ENCODE measurements at places on chromosomes 2 and 18.
A peak's percentile ranks its signal among the peaks of the same experiment; 100 is the strongest.

- DNase-seq: peak; percentile 49
Measured at GRCh38 chr2:105399207-105399861, 483 bp upstream of the FHL2 start.

GRCh38 chr2:85266146-85267041, 61.4 kb downstream of the TGOLN2 start:
- DNase-seq: peak; percentile 82

- no peak for DNase-seq
Measured at GRCh38 chr2:180980943-180981911, 822 bp downstream of the UBE2E3 start.

DNA sequence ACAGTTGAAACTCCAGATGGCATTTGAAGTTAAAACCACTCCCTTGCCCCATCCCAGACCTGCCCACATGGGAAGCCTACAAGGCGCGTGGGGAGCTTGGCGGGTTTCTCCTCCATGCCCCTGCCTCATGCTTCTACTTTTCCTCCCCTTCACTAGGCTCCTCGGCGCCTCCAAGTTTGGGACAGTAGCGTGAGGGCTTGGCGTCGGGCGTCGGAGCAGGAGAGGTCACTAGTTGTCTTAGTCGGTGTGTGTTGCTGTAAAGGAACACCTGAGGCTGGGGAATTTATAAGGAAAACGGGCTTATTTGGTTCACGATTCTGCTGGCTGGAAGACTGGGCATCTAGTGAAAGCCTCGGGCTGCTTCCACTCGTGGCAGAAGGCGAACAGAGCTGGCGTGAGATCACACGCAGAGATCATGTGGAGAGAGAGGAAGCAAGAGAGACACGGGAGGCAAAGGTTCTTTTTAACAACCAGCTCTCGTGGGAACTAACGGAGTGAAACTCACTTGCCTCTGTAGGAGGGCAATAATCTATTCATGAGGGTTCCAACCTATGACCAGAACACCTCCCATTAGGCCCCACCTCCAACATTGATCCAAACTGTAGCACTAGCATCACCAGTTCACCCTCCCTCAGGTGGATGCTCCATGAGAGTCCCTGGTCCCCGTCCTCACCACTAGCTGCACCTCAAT, 25.3 kb downstream of the ITM2C start:
- DNase-seq: no peak

- DNase-seq: peak; percentile 37
Measured at GRCh38 chr2:242046206-242046826, 176.8 kb downstream of the RTP5 start.

- DNase-seq: no peak
Measured at GRCh38 chr2:220034426-220035130, 407.1 kb downstream of the SLC4A3 start.

DNA sequence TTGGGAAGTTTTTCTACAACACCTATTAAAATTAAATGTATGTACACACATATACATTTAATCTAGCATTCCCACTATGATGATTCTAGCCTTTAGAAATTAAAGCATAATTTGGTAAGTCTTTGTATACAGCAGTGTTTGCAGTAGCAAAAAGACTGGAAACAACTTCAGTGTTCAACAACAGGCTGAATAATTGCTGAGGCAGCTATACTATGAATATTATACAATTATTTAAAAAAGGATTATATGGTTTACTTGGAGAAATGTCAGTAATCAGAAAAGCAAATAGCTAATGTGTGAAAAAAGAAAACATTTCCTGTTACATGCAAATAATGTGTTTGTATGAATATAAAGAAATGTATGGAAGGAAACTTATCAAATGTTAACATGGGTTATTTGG, 1.4 kb upstream of the ZNF638 start:
- no peak for DNase-seq

DNA sequence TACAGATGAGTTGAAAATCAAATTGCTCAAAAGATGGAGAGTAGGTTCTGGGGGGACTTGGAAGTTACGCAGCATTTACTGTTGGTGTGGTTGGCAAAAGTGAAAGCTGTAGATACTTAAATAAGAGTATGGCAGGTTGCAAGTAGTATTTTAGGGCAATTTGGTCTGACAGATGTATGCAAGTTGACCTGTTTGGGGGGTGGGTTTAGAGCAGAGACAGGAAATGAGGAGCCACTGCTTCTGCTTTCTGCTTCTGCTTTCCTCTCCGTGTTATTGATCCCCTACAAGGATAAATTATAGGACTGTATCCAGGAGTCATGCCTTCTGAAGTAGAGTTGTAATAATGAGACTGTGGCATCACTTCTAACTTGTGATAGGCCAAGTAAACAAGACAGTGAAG, 71.2 kb downstream of the EPAS1 start:
- no peak for DNase-seq

GRCh38 chr18:25137197-25137472, 214.8 kb downstream of the ZNF521 start:
- no peak for DNase-seq

GRCh38 chr2:128261245-128262128, 57.2 kb downstream of the HS6ST1 start:
- DNase-seq: peak; percentile 37

DNA sequence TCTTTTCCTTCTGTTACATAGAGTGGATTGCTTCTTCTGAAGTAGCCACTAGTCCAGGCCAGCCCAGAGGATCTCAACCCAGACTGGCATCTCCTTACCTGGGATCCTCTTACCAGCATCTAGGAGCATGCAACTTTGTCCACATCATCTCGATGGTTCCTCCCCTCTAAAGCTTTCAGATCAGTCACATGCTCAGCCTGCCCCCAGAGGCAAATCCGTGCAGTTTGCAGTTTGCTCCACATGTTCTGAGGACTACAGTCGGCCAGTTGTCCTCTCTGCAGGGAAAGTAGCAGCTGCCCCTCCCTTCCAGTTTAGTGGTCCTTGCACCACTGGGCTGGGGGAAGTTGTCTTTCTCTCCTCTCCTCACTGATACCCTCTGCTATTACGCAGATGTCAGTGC, 259.8 kb upstream of the APCDD1 start:
- no peak for DNase-seq

DNA sequence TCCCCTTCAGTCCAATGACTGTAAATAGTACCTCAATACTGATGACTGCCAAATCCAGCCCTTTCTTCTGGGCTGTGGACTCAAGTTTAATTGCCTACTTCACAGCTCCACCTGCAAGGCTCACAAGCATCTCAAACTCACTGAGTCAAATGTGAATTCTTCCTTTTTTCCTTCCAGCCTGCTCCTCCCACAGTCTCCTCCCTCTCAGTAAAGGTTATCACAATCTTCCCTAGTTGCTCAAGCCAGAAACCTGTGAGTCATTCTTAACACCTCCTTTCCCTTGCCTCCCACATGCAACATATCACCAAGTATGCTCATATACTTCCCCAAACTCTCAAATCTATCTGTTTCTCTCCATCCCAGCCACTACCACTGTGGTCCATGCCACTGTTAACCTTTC, 3.7 kb upstream of the MFSD6 start:
- no peak for DNase-seq

GRCh38 chr2:182941919-182942318, 75.5 kb upstream of the FRZB start:
- no peak for DNase-seq

- DNase-seq: no peak
Measured at GRCh38 chr18:26429535-26430226, 118.7 kb downstream of the KCTD1 start.

GRCh38 chr2:3044587-3045317, 332.9 kb downstream of the EIPR1 start:
- DNase-seq: no peak

- DNase-seq: no peak
Measured at GRCh38 chr2:156944871-156945270, 312.6 kb upstream of the GALNT5 start.

- DNase-seq: no peak
Measured at GRCh38 chr2:61928826-61929461, 23.5 kb downstream of the COMMD1 start.

GRCh38 chr18:6414723-6415417, at the start of gene L3MBTL4:
Gene L3MBTL4 (minus strand): TSS chr18:6414911. CDS start chr18:6311625, 103,286 bp downstream.
- DNase-seq: peak; percentile 52

- no peak for DNase-seq
Measured at GRCh38 chr2:36677996-36678605, 18.4 kb upstream of the VIT start.

- no peak for DNase-seq
Measured at GRCh38 chr2:419687-420317, 131.9 kb upstream of the ALKAL2 start.

GRCh38 chr2:38581193-38582147, 21.3 kb downstream of the HNRNPLL start:
- DNase-seq: peak; percentile 48

GRCh38 chr2:190060626-190061025, 1.9 kb downstream of the MSTN start:
- DNase-seq: no peak

- DNase-seq: no peak
Measured at GRCh38 chr2:10686176-10686730, 3.5 kb downstream of the NOL10 start.

- DNase-seq: no peak
Measured at GRCh38 chr18:62455222-62455621, 67.6 kb upstream of the ZCCHC2 start.

DNA sequence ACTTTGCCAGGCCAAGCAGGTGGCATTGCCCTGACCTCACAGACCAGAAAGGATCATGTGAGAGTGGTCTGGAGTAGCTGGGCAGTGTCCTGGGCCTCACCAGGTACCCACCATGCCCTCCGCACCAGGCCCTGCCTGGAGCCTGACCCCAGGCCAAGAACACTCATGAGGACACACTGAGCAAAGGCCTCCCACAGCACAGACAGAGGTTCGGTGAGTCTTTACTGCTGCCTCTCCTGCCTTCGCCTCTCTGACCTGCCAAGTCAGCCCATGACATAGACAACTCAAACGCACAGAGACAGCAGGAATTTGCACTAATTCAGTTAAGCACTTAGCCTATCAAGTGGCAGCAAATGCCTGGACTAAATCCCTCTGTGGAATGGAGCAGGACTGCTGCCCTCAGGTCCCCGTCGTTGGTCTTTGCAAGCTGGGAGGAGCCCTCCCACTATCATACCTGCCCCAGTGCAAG, 62.5 kb downstream of the RHOB start:
- DNase-seq: no peak

GRCh38 chr2:103144837-103145236, 383.0 kb downstream of the TMEM182 start:
- DNase-seq: no peak

GRCh38 chr2:69652206-69652605, 8.7 kb upstream of the AAK1 start:
- no peak for DNase-seq

DNA sequence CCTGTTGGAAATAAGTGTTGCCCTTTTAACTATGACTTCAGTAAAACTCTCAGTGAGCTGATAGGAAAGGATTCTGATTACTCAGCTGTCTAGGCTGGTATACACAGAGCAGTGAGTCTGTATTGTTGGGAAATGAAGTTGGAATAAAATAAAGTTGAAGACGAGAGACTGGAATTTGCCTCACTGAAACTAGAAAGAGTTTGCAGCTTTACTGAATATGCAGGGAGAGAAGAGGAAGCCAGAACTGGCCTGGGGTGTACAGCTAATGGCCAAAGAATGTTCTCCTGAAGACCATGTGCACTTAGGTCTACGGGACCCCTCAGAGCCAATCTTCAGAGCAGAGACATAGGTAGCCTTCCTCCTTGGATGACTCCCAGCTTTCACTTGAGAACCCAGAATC, 26.5 kb downstream of the EIF4E2 start:
- DNase-seq: no peak

- no peak for DNase-seq
Measured at GRCh38 chr2:38375696-38376345, 1.3 kb downstream of the ATL2 start.

DNA sequence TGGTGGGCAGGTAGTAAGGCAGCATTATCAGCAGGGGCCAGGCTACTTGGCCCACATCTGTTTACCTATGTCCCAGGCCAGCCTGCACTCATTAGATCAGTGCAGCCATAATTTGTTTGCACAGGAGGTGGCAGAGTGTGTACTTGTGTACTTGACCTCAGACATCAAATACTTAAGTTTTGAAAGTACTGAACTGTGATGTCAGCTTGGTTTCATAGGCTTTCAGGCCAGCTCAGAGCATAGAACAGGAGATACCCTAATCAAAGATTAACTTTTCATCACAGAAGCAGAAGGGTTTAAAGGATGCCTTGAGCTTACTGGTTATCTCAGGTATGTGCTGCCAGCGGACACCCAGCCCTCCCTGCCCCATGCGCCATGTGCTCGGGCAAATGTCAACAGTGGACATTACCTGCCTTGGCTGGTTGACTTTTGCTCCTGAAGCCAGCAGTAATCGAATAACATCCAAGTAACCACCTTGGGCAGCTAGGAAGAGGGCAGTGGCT, 33.2 kb downstream of the ANKRD29 start:
- no peak for DNase-seq

DNA sequence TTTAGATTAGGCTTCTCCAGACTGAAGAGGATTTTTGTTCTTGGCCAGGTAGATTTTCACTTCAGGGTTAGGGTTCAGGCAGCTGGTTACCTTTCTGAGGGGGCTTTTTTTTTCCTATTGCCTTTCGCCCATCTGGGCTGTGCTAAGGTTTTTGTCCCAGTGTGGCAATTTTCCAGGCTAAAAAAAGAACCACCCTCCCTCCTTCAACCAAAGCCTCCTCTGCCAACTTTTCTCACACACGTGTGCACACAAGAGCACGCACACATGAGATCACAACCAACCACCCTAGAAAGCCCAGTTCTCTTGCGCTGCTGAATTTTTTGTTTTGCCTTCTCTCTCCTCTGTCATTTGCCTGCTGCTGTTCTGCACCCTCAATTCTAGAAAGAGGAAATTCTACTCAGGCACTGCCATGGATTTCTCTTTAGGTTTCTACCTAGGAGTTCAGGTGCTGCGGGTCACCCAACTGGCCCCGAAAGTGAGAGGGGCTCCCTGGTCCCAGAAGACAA, 8.5 kb upstream of the CXCR4 start:
- DNase-seq: no peak

DNA sequence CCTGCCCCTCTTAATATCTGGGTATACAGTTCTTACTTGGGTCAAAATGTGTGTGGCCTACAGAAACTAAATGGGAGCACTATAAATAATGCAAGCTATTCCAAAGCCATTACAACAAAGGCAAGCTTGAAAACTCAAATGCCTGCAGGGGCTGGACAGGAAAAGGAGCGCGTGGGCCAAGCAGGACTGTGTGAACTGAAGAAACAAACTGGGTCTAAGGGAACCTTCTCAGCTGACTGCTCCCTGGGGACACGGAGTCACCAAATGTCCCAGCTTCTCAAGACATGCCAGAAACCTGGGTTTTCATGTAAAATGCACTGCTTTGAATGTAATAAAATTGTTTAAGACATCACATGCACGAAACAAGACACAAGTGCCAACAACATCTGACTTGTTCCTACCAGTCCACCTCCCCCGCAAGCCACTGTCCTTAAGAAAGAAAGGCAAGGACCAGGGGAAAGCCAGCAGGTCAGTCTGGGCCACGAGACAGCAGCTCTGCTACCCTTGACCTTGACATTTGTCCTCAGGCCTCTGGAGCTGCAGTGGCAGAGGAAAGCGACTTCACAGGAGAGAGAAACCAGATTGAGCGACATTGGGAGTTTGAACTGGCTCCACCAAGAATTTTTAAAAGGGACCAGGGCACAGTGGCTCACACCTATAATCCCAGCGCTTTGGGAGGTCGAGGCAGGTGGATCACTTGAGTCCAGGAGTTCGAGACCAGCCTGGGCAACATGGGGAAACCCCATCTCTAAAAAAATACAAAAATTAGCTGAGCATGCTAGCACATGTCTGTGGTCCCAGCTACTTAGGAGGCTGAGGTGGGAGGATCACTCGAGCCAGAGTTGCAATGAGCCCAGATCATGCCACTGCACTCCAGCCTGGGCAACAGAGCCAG, 89.7 kb upstream of the SH3BP4 start:
- DNase-seq: no peak

- no peak for DNase-seq
Measured at GRCh38 chr2:235747786-235748091, 253.9 kb downstream of the AGAP1 start.

Data from H9 (cell line).